Activated T-cell treated with anti-CD3 and anti-CD28 coated beads, Interleukin-2, amount 50 U/mL, for 72 hours (primary cell): ENCODE measurements at places on chromosomes 2 and 18.
A peak's percentile ranks its signal among the peaks of the same experiment; 100 is the strongest.

GRCh38 chr2:104321116-104321795, 532.7 kb upstream of the POU3F3 start:
- no peak overlapping the region for H3K4me3 ChIP-seq
- H3K27me3 ChIP-seq: peaks cover 21% of the 10 kb centered on the region
- H3K27ac ChIP-seq: no peak overlapping the region
- no peaks in the 10 kb centered on the region for H3K4me1 ChIP-seq
- no peaks in the 10 kb centered on the region for H3K36me3 ChIP-seq

DNA sequence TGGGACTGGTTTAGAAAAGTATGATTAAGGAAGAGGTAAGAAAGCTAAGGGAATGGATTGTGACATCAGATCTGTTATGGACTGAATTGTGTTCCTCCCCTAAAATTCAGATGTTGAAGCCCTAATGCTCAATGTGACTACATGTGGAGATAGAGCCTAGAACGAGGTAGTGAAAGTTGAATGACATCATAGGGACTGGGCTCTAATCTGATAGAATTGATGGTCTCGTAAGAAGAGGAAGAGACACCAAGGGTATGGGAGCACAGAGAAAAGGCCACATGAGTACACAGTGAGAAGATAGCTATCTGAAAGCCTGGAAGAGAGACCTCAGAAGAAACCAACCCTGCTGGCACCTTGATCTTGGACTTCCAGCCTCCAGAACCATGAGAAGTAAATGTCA, 178.3 kb downstream of the TRIB2 start:
- no peak for DNase-seq
- H3K36me3 ChIP-seq: peaks cover 11% of the 10 kb centered on the region
- no peak overlapping the region for H3K27ac ChIP-seq
- peaks cover 22% of the 10 kb centered on the region for H3K4me1 ChIP-seq
- no peak overlapping the region for H3K4me3 ChIP-seq
- H3K27me3 ChIP-seq: no peaks in the 10 kb centered on the region

GRCh38 chr2:67773851-67774250, 289.0 kb downstream of the C1D start:
- no peak overlapping the region for H3K4me3 ChIP-seq
- H3K36me3 ChIP-seq: no peaks in the 10 kb centered on the region
- H3K27me3 ChIP-seq: peaks cover 7% of the 10 kb centered on the region
- no peak for DNase-seq
- H3K27ac ChIP-seq: no peak overlapping the region

DNA sequence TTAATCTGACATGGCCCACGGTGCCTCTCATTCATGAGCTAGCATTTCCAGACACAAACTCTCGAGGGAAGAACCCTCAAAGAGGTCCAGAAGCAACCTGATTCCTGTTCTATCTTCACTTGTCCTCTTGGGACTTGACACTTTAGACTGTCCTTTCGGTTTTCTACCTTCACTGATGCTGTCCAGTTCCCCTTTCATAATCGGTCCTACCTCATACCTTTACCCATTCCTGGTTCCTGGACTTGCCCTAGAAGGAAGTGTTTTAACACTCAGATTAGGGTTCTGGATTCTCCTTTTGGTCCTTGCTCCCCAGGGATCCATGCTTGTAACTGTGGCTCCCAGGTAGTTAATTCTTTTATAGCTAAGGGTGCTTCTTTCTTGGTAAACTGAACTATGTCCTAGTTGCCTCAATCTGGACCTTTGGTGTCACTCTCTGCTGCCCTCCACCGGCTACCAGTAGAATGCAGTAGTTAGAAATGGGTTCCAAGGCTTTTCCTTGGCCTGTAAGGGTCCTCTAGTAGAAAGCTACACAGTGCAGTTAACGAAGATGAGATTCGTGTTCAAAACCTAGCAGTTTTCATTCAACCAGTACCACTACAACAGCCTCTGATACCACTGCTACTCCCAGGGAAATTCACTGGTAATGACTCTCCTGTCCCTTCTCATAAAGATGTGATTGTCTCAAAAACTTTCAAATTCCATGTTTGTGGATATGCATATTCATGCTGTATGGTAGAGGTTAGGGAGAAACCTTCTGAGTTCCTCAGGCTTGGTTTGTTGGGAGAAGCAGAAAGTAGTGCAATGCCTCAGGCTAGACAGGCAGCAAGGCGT, 178.1 kb upstream of the CYP26B1 start:
- H3K4me1 ChIP-seq: no peaks in the 10 kb centered on the region
- H3K36me3 ChIP-seq: peaks cover 1% of the 10 kb centered on the region
- no peaks in the 10 kb centered on the region for H3K27me3 ChIP-seq
- H3K4me3 ChIP-seq: no peak overlapping the region
- H3K27ac ChIP-seq: peak overlapping the region; percentile 16

DNA sequence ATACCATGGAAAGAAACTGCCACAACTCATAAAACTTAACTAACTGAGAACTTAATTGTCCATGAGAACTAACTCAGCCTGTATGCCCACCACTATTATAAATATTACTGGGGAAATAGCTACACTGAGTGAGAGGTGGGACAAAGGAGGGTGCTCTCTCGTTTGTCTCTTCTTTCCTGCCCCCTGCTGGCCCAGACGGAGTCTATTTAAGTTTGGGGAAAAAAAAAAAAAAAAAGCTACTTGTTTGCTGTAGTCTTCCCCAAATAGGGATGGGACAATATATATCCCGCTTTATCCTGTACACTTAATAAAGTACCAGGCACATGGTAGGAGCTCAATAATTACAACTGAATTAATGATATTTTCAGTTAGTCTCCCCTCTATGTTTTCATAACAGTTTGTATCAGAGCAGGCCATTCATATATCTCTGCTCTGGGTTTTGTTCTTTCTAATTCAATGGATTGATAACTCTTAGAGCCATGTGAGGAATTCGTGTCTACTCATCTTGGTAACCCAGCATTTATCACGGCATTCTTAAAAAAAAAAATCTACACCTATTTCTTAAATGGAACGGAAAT, 647.6 kb upstream of the PKDCC start:
- H3K4me1 ChIP-seq: no peaks in the 10 kb centered on the region
- no peaks in the 10 kb centered on the region for H3K27me3 ChIP-seq
- no peak for DNase-seq
- H3K36me3 ChIP-seq: no peaks in the 10 kb centered on the region
- no peak overlapping the region for H3K4me3 ChIP-seq
- H3K27ac ChIP-seq: no peak overlapping the region

GRCh38 chr2:34825686-34826085, 1226.6 kb upstream of the FAM98A start:
- H3K4me3 ChIP-seq: no peak overlapping the region
- no peaks in the 10 kb centered on the region for H3K4me1 ChIP-seq
- H3K36me3 ChIP-seq: no peaks in the 10 kb centered on the region

- peak; percentile 53 for DNase-seq
- H3K4me1 ChIP-seq: peaks cover 50% of the 10 kb centered on the region
- H3K27ac ChIP-seq: no peak overlapping the region
- peak overlapping the region; percentile 80 for H3K4me3 ChIP-seq
- no peaks in the 10 kb centered on the region for H3K27me3 ChIP-seq
These were observed 1.2 kb downstream of the PER2 start for GRCh38 chr2:238286987-238287736.

DNA sequence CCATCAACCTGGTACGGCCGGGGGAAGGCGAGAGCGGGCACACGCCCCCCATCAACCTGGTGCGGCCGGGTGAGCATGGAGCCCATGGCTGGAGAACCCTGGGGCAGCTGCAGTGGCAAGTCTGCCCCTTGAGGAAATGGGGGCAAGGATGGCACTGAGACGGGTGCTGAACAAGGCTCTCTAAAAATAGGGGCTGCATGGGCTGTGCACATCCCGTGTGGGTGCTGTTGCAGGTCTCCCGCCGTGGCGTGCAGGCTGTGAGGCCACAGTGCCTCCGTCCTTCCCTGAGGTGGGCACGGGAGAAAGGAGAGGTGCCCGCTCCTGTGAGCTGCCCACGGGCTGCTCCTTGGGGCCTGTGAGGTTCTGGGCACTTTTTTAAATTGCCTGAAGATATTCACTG, 99.2 kb downstream of the NFATC1 start:
- no peak overlapping the region for H3K4me3 ChIP-seq
- H3K36me3 ChIP-seq: peaks cover 30% of the 10 kb centered on the region
- peaks cover 32% of the 10 kb centered on the region for H3K4me1 ChIP-seq
- no peak for DNase-seq

GRCh38 chr2:7508296-7508943, 591.2 kb downstream of the RNF144A start:
- DNase-seq: no peak
- no peak overlapping the region for H3K4me3 ChIP-seq
- peaks cover 6% of the 10 kb centered on the region for H3K36me3 ChIP-seq
- no peaks in the 10 kb centered on the region for H3K27me3 ChIP-seq
